Thymus (tissue), 14 donors: ENCODE measurements at places on chromosomes 13 and 19. TPM values are rescaled to one million over a fixed set of nuclear protein-coding genes. Genes with fewer than 3 reads are reported as not detected.

- H3K4me3 ChIP-seq = no peak overlapping the region
- H3K27me3 ChIP-seq = no peaks in the 10 kb centered on the region
- H3K27ac ChIP-seq = no peak overlapping the region
- DNase-seq = peak; percentile 82
- H3K4me1 ChIP-seq = no peaks in the 10 kb centered on the region
Observed at GRCh38 chr19:2648528-2648937, 54.0 kb downstream of the GNG7 start.

- no peaks in the 10 kb centered on the region for H3K27me3 ChIP-seq
- H3K4me3 ChIP-seq = no peak overlapping the region
- no peaks in the 10 kb centered on the region for H3K36me3 ChIP-seq
- DNase-seq = no peak
- H3K27ac ChIP-seq = no peak overlapping the region
- H3K4me1 ChIP-seq = no peaks in the 10 kb centered on the region
Observed at GRCh38 chr13:79307866-79308298, 98.2 kb downstream of the RBM26 start.

DNA sequence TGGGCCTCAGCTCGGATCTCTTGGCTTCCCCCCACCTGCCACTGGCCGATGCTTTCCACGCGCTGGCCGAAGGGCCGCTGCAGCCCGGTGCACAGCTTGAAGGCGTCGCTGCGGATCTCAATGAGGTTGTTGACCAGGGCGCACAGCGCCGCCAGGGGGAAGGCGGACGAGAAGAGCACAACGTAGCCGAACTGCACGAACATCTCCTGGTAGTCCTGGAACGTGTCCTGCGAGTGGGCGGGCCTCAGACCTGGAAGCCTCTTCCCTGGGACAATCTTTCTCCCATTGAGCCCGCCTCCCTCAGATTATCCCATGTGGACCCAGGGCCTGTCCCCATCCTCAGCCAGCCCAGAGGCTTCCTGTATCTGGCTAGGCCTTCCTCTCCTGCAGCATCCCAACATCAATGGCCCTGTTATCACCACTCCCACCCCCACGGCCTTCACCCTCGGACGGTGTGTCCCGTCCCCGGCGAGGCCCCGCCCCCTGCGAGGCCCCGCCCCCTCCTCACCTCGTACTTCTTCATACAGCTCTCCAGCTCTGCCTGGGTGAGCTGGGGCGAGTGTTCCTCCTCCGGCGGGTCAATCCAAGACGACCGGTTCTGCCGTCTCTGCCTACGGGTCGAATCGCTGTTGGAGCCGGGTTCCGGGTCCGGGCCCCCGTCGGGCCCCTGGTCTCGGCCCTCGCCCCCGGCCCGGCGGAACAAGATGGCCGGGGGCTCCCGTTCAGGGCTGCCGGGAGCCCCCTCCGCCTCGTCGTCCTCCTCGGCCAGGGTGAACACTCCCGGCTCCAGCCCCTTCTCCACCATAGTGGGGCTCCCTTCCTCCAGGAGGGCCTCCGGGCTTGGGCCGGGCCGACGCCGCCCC is 6.8 kb downstream of the ANO8 start:
- H3K27me3 ChIP-seq = peaks cover 3% of the 10 kb centered on the region
- peaks cover 24% of the 10 kb centered on the region for H3K36me3 ChIP-seq
- peaks cover 29% of the 10 kb centered on the region for H3K4me1 ChIP-seq
- DNase-seq = no peak
- H3K27ac ChIP-seq = peak overlapping the region; percentile 53

- H3K4me1 ChIP-seq = peaks cover 11% of the 10 kb centered on the region
- DNase-seq = no peak
- no peaks in the 10 kb centered on the region for H3K36me3 ChIP-seq
- H3K27me3 ChIP-seq = peaks cover 21% of the 10 kb centered on the region
- peak overlapping the region; percentile 87 for H3K4me3 ChIP-seq
Observed at GRCh38 chr19:18292462-18292809, 11.0 kb upstream of the JUND start.

GRCh38 chr13:98765996-98766519 is 13.6 kb upstream of the SLC15A1 start:
- no peak overlapping the region for H3K4me3 ChIP-seq
- no peaks in the 10 kb centered on the region for H3K27me3 ChIP-seq
- H3K36me3 ChIP-seq = no peaks in the 10 kb centered on the region
- DNase-seq = no peak
- no peaks in the 10 kb centered on the region for H3K4me1 ChIP-seq

GRCh38 chr13:75881109-75881775 is 245.1 kb downstream of the LMO7 start:
- H3K36me3 ChIP-seq = no peaks in the 10 kb centered on the region
- no peak overlapping the region for H3K27ac ChIP-seq
- DNase-seq = no peak
- no peaks in the 10 kb centered on the region for H3K27me3 ChIP-seq
- peaks cover under 1% of the 10 kb centered on the region for H3K4me1 ChIP-seq

DNA sequence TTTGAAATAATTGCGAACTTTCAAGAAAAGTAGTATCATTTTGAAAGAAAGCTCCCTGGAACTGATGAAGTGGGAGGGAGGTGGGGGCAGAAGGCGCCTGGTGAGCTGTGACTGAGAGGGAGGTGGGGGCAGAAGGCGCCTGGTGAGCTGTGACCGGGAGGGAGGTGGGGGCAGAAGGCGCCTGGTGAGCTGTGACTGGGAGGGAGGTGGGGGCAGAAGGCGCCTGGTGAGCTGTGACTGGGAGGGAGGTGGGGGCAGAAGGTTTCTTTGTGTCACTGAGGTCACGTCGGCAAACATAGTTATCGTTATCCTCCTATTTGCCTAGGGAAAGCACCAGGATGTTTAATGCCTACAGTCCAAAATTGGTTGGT is 24.2 kb downstream of the C2CD4C start:
- H3K4me1 ChIP-seq = no peaks in the 10 kb centered on the region
- H3K4me3 ChIP-seq = no peak overlapping the region
- DNase-seq = no peak
- H3K27me3 ChIP-seq = peaks cover 3% of the 10 kb centered on the region
- H3K36me3 ChIP-seq = no peaks in the 10 kb centered on the region

DNA sequence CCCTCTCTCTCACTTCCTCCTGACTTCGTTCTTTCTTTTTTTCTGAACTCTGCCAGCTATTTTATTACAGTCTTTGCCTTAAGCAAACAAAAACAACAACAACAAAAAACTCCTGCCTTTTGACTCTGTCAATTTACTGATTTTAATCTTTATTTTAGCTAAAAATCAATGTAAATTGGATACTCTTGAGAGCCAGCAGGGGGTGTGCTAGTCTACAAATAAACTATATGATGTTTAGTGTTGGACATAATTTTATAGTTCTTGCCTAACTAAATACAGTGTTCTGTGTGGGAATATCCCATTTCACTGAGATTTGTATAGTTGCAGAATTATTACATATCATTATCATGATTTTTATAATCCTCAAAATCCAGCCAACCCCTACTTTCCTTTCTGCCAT is 1199.9 kb upstream of the SPRY2 start:
- no peaks in the 10 kb centered on the region for H3K4me1 ChIP-seq
- no peak overlapping the region for H3K4me3 ChIP-seq
- no peak overlapping the region for H3K27ac ChIP-seq
- H3K36me3 ChIP-seq = no peaks in the 10 kb centered on the region
- H3K27me3 ChIP-seq = no peaks in the 10 kb centered on the region
- no peak for DNase-seq

GRCh38 chr13:86313421-86313820 is 514.2 kb upstream of the SLITRK6 start:
- H3K4me1 ChIP-seq = no peaks in the 10 kb centered on the region
- no peak overlapping the region for H3K4me3 ChIP-seq
- no peak for DNase-seq
- no peak overlapping the region for H3K27ac ChIP-seq

DNA sequence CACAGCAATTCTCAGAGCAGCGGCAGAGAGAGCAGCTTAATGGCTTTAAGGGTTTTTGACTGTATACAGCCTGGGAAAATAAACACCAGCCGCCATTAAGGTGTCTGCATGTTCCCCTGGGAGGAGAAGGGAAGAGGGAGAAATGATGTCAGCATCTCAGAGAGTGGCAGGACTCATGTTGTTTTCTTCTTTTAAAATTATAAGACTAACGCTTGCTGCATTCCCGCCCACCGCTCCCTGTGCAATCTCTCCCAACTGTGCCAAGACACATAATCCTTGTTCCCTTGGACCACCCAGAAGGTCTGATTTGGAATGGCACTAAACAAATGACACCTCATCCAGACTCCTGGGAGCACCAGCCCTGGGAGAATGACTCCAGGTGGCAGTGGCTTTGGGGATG is 27.7 kb upstream of the FAM216B start:
- no peak for DNase-seq
- H3K27ac ChIP-seq = no peak overlapping the region
- H3K4me3 ChIP-seq = no peak overlapping the region
- H3K27me3 ChIP-seq = no peaks in the 10 kb centered on the region
- H3K36me3 ChIP-seq = no peaks in the 10 kb centered on the region

DNA sequence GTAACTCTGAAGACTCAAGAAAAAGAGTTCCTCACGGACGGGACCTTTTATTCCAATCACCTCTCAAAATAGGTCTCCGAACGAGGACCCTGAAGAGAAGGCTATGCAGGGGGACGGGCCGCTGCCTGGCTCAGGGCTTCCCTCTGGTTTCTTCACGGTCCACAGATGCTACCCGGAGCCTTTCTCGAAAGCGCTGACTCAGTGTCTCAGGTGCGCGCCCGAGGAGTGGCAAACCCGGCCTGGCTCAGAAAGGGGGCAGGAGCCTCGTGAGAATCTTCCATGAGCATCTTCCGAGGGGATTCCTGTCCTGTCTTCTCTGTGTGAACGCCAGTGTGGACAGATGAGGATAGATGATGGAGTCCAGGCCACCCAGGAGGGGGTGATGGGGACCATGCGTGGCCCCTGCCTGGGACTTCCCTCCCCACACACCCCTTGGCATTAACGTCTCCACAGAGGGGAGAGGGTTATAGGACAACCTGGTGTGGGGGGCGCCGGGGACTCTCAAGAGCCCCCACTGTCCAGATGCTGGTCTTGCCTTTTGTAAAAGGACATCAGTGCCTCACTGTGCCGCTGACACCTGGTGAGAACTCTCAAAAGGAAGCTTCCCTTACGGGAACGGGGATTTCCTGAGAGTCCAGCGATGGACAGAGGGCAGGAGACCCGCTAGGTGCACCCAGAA is 16.5 kb downstream of the LSM4 start:
- H3K4me1 ChIP-seq = peaks cover 63% of the 10 kb centered on the region
- peaks cover 56% of the 10 kb centered on the region for H3K36me3 ChIP-seq
- DNase-seq = no peak
- no peak overlapping the region for H3K4me3 ChIP-seq
- H3K27me3 ChIP-seq = no peaks in the 10 kb centered on the region

DNA sequence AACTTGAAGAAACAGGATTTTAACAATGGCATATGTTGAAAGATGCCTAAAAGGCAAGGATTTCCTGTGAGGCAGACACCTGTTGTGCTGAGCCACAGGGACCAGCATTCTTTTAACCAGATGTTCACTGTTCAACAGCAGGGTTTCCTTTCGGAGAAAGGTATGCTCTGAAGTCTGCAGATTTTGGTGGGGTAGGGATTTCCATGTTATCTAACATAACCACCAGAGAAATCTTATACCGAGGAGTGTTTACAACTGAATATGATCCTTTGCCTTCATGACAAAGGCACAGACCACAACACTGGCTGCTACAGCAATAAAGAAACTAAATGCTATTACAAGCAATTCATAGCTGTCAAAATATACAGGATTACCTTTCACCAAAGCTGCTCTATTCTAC is 48.1 kb downstream of the MPHOSPH8 start:
- H3K27ac ChIP-seq = peak overlapping the region; percentile 51
- no peaks in the 10 kb centered on the region for H3K27me3 ChIP-seq
- peak; percentile 28 for DNase-seq
- H3K36me3 ChIP-seq = peaks cover 6% of the 10 kb centered on the region

DNA sequence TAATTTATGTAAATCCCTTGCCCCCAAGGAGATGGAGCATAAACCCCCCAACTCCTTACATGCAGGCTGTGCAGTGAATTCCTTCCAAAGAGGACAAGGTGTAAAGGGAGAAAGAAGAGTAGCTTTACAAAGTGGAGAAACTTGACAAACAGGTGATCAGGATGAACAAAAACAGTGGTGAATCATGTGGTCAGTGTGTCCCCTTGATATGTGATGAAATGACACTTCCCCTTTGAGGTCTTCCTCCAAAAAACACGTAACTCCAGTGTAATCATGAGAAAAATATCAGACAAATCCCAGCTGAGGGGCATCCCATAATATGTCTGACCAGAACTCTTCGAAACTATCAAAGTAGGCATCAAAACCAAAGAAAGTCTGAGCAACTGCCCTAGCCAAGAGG is 29.5 kb upstream of the AKT2 start:
- no peak overlapping the region for H3K27ac ChIP-seq
- H3K27me3 ChIP-seq = no peaks in the 10 kb centered on the region
- DNase-seq = no peak
- peaks cover 21% of the 10 kb centered on the region for H3K36me3 ChIP-seq
- H3K4me1 ChIP-seq = no peaks in the 10 kb centered on the region
- H3K4me3 ChIP-seq = no peak overlapping the region

GRCh38 chr13:111957913-111958450 is 109.0 kb upstream of the SOX1 start:
- no peak for DNase-seq
- no peaks in the 10 kb centered on the region for H3K27me3 ChIP-seq
- H3K4me1 ChIP-seq = no peaks in the 10 kb centered on the region

- no peak within 1 kb of the TSS for H3K4me3 ChIP-seq
- peaks cover 4% of the 10 kb centered on the region for H3K27me3 ChIP-seq
- H3K4me1 ChIP-seq = peaks cover 5% of the 10 kb centered on the region
- H3K27ac ChIP-seq = no peak within 1 kb of the TSS
Observed at GRCh38 chr19:45160870-45161737, at the start of gene NKPD1. NKPD1 (minus strand) TSS chr19:45160982; CDS start chr19:45160150, 832 bp downstream.

TEX26 gene
- total RNA-seq = not detected

ZNF791 gene
- total RNA-seq = 8.6 TPM

TCF3 gene
- total RNA-seq = 76.0 TPM

TBXA2R gene
- 0.28 TPM for total RNA-seq

SHISA2 gene
- 9.0 TPM for total RNA-seq

A1BG gene
- 59.3 TPM for total RNA-seq

ZSCAN4 gene
- 0.05 TPM for total RNA-seq

SPIB gene
- 8.1 TPM for total RNA-seq

ZSCAN5B gene
- not detected for total RNA-seq

CYP2A7 gene
- total RNA-seq = not detected

COMP gene
- 0.09 TPM for total RNA-seq

PCDH8 gene
- 0.52 TPM for total RNA-seq

TSSK6 gene
- 1.2 TPM for total RNA-seq

GPATCH1 gene
- 8.2 TPM for total RNA-seq

LIM2 gene
- not detected for total RNA-seq

USP12 gene
- total RNA-seq = 11.9 TPM

YJU2 gene
- total RNA-seq = 22.6 TPM

NLRP11 gene
- total RNA-seq = under 0.01 TPM
